ENCODE measurements at places on chromosomes 1 and 21.

GRCh38 chr1:179014123-179014522 is 11.6 kb upstream of the FAM20B start:
- DNase-seq: no peak

GRCh38 chr1:203706444-203706843 is 58.5 kb upstream of the LAX1 start:
- peak; percentile 15 for DNase-seq

DNA sequence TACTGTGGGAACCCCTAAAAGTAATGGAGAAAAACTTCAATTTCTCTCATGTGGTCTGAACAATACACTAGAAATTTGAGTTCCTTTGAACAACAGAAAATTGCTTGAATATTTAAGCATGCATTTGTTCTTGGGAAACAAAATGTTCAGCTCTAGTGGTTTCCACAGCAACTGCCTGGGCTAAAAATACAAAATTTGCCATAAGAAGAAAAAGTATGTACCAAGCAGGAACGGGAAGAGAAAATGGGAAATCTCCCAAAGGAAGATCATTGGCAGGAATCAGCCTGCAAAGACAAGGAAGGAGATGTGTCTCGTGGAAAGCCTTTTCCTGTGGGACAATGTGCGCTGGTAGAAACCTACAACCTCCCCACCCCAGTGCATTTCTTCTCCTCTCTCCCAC is 119.0 kb upstream of the DPT start:
- DNase-seq: no peak

DNA sequence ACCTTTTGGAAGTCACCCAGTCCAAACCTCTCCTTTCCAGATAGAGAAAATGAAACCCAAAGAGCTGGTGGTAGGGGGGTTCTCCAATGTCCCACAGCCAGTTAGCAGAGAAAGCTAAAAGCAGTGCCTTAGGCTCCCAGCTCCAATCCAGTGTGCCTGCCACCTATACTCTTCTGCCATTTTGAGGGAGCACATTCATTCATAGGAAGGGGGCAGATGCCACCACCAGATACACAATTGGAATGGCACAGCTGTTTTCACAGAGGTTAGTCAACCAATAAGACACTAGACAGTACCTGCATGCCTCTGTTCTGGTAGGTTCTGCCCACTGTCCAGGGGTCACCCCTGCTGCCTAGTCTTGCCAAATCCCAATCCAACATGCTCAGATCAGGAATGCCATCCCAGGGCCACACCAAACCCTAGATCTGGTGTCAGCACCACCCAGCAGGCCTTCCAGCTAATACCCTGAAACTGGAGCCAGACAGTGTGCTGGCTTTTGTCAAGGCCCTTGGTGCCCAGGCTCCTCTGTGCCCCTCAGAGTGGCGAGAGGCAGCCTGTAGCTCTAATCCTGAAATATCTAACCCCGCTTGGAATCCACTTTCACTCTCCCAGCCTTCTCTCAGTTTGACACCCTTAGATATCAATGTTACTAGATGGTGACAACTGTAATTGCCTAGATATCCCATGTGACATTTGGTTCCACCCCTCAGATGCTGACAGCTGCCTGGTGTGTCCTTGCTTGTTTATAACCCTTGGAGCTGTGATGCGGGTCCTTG is 178.6 kb downstream of the TGFBR3 start:
- no peak for DNase-seq

- no peak for DNase-seq
These were observed 138.4 kb downstream of the GLIS1 start for GRCh38 chr1:53600561-53600960.

GRCh38 chr1:162696286-162696862 is 64.1 kb downstream of the DDR2 start:
- peak; percentile 91 for DNase-seq

DNA sequence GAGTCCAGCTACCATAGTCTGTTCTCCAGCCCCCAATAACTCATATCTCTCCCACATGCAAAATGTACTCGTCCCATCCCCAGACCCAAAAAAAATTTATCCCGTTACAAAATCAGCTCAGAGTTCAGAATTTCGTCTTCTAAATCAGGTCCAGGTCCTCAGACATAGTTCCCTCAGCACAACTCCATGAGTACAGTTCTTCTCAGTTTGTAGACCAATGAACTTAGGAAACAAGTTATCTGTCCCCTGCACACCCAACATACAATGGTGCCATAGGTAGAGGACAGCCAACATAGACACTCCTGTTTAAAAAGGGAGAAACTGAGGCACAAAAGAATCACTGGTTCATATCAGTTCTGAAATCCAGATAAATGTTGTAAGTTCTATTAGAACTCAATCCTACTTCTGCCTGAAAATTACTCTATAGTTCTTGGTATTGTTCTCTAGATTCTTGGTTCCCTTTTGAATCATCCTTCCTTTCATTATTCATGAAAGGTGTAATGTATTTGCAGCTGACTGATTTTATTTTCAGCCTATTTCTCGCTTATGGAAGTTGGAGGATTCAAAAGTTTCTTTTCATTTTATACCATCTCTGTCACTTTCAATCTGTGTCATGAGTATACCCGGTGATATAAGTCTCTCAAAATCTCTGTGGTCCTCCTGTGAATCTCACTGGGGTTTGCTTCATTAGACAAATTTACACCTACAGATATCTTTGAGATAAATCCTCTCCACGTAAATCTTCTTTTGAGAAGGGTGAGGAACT is 75.8 kb upstream of the TSPAN2 start:
- DNase-seq: no peak

GRCh38 chr1:44014365-44015104 is 16.7 kb downstream of the SLC6A9 start:
- no peak for DNase-seq

- DNase-seq: no peak
These were observed 421.7 kb upstream of the DEPDC1 start for GRCh38 chr1:68918563-68918962.

- no peak for DNase-seq
These were observed 16.0 kb upstream of the LRIG2 start for GRCh38 chr1:113057006-113057405.

GRCh38 chr1:65813956-65814355 is 21.3 kb downstream of the PDE4B start:
- DNase-seq: peak; percentile 41

- DNase-seq: peak; percentile 99
These were observed 15.9 kb downstream of the SHISA4 start for GRCh38 chr1:201904579-201904978.

- DNase-seq: peak; percentile 35
These were observed 13.1 kb upstream of the SLC25A34 start for GRCh38 chr1:15722836-15723532.

GRCh38 chr1:207067665-207068064 is 14.6 kb downstream of the PFKFB2 start:
- no peak for DNase-seq

DNA sequence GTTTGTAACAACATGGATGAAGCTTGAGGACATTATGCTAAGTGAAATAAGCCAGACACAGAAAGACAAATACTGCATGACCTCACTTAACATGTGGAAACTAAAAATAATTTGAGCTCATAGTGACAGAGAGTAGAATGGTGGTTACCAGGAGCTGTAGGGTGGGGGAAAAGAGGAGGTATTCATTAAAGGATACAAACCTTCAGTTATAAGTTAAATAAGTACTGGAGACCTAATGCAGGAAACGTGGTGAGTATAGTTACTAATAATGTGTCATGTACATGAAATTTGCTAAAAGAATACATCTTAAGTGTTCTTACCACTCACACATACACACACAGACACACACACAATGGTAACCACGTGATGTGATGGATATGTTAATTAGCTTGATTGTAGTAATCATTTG is 86.7 kb downstream of the NGF start:
- peak; percentile 66 for DNase-seq

- peak; percentile 70 for DNase-seq
These were observed 28.2 kb downstream of the TCEANC2 start for GRCh38 chr1:54081306-54082270.

- DNase-seq: no peak
These were observed 159.6 kb upstream of the VAMP3 start for GRCh38 chr1:7611421-7612010.

- DNase-seq: peak; percentile 61
These were observed 6.1 kb downstream of the LDLRAP1 start for GRCh38 chr1:25549273-25550154.

DNA sequence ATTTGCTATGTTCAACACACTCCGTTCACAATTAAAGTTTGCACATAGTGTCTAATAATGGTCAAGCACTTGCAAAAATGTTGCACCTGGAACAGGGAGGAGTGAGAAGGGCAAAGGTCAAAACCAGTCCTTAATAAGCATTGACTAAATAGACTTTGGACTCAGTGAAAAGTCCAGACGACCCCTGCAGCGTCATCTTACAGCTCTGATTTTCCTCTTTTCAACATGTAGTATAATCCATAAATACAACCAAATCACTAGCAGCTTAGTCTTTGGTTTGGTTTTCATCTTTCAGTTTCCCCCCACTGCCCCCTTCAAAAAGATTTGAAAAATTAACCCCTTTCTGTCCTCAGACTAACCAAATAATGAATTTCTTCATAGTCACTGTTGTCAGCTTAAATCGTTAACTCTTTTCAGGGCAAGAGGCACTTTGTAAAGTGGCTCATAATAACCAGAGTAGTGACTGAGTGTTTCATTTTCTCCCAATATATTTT is 290.3 kb downstream of the PTPRC start:
- no peak for DNase-seq

DNA sequence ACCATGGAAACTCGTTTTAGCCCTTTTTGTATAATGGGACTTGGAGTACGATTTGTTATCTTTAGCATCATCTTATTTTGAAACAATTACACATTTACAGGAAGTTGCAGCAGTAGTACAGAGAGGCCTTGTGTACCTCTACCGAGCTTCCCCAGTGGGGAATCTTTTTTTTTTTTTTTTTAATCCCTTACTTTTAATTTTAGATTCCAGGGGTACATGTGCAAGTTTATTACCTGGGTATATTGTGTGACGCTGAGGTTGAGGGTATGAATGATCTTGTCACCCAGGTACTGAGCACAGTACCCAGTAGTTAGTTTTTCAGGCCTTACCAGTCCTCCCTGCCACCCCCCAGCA is 45.9 kb downstream of the HHAT start:
- no peak for DNase-seq

DNA sequence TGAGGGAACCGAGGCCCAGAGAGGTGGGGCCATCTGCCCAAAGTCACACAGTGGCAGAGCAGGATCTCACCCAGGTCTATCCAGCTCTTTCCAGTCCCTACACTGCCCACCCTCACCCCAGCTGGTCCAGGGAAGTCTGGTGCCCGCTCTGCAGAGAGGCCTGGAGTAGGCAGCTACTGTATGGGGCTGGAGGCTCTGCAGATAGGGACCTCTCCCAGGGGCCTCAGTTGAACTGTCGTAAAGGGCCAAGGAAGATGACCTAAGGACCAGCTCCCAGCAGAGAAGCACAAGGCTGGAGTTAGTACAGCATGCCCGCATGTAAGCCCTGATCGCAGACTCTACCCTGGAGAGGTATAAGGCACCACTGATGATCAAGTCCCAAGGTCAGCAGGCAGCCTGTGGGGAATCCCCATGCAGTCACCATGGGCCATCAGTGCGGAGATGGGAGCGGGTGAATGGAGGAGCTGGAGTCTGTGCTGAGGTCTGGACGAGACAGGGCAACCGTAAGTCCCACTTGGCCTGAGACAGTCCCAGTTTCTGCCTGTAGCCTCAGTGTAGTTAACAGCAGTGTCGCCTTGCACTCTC is 320.2 kb downstream of the MATN1 start:
- DNase-seq: no peak

GRCh38 chr1:42379794-42380585 is 602 bp upstream of the RIMKLA start:
- peak; percentile 50 for DNase-seq

- DNase-seq: no peak
These were observed 24.3 kb upstream of the ELAVL4 start for GRCh38 chr1:50084389-50084788.

DNA sequence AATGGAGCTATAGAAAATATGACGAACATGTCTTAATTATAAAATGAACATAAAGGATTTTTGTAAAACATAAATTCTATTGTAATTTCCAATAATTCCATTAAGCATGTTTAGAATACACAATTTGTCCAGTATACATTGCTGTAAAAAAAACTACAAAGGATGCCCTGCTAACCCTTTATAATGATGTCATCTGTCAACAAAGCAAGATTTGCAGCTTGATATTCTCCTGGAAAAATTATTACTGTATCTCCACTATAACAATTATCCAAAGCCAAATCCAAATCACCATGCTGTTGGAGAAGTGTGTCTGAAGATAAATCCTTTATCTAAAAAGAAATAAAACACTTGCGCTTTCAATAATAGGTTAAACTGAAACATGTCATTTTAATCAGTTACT is 47.6 kb downstream of the SHCBP1L start:
- DNase-seq: no peak

- no peak for DNase-seq
These were observed 2.7 kb downstream of the LRRC71 start for GRCh38 chr1:156922986-156923669.
